NCI-H187 (cell line): ENCODE measurements at places on chromosomes 13 and 19.

- DNase-seq, result no peak
These were observed 3.8 kb upstream of the MUC16 start for GRCh38 chr19:9013988-9014387.

- DNase-seq, result no peak
These were observed 1.7 kb upstream of the TGFBR3L start for GRCh38 chr19:7912697-7913564.

DNA sequence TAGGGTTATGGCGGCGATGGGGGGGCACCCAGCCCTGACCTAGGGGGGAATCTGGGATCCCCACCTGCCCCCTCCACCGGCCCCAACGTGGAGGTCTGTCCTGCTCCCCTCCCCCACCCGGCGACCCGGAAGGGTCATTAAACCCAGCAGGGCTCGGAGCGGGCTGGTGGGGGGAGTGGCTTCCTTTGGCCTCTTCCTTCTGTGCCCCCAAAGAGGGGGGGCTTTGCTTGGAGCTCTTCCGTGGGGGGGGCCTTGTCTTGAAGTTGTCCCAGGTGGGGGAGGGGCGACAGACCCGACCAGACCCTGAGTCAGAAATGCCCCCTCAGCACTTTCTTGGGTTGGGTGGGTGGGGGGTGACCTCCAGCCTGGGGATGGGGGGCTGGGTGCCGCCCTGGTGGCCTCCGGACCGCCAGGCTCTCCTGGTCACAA is 1.5 kb downstream of the ARID3A start:
- DNase-seq, result no peak

GRCh38 chr13:69769608-69770007 is 338.0 kb upstream of the ATXN8OS start:
- no peak for DNase-seq

GRCh38 chr19:7605490-7606222 is 10.0 kb downstream of the CAMSAP3 start:
- no peak for DNase-seq
